ENCODE measurements at places on chromosomes 7 and 10.

GRCh38 chr7:150372271-150373048 lies 3.8 kb downstream of the REPIN1 start:
- peak; percentile 1 for DNase-seq

- peak; percentile 70 for DNase-seq
Observed at GRCh38 chr7:31114593-31115343, 62.7 kb downstream of the ADCYAP1R1 start.

- DNase-seq: no peak
Observed at GRCh38 chr7:127755521-127755920, 103.5 kb downstream of the SND1 start.

DNA sequence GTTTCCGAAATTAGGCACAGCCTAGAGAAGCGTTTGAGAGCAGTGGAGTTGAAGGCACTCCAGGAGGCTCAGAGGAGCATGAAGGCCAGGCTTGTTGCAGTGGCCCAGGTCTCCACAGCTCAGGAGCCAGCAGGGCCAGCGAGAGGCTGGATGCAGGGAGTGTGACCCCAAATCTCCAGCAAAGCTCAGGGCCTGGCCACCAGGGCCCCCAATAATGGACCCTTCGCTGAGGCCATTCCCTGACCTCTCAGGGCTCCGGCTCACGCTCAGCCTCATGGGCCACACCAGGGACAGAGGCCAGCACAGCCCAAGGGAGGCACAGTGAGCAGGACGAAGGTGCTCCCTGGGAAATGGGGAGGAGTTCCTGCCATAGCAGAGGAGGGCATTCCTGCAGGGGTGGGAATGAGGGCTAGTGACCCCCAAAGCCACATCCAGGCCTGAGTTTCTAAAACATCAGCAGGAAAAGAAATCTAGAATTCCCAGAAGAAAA lies 47.5 kb downstream of the EBF3 start:
- no peak for DNase-seq

GRCh38 chr7:78794101-78794500 lies 659.4 kb downstream of the MAGI2 start:
- DNase-seq: peak; percentile 9

DNA sequence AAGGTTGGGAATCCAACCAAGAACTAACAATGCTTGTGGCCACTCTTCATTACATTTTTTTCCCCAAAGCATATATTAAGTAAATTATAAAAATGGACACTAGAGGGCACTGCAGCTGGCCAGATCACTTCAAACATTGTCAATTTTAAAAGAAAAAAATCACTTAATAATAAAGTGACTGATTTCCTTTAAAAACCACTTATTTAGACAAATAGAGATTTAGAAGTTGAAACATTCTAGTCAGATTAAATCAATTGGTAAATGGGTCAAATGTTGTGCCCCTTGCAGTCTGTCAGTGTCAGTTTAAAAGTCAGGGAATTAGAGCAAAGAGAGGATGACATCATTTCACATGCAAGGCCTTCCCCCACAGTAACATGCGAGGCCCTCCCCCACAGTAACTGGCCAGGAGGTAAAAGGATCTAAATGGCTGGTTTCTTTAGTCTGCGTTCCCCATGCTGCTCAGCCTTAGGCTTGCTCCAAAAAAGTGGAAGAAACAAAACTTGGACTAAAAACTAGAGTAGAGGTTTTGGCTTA lies 177.9 kb downstream of the SKAP2 start:
- DNase-seq: peak; percentile 43

- no peak for DNase-seq
Observed at GRCh38 chr7:109295158-109295557, 725.5 kb downstream of the DNAJB9 start.

GRCh38 chr10:58971796-58972491 lies 204.5 kb upstream of the PHYHIPL start:
- DNase-seq: no peak

DNA sequence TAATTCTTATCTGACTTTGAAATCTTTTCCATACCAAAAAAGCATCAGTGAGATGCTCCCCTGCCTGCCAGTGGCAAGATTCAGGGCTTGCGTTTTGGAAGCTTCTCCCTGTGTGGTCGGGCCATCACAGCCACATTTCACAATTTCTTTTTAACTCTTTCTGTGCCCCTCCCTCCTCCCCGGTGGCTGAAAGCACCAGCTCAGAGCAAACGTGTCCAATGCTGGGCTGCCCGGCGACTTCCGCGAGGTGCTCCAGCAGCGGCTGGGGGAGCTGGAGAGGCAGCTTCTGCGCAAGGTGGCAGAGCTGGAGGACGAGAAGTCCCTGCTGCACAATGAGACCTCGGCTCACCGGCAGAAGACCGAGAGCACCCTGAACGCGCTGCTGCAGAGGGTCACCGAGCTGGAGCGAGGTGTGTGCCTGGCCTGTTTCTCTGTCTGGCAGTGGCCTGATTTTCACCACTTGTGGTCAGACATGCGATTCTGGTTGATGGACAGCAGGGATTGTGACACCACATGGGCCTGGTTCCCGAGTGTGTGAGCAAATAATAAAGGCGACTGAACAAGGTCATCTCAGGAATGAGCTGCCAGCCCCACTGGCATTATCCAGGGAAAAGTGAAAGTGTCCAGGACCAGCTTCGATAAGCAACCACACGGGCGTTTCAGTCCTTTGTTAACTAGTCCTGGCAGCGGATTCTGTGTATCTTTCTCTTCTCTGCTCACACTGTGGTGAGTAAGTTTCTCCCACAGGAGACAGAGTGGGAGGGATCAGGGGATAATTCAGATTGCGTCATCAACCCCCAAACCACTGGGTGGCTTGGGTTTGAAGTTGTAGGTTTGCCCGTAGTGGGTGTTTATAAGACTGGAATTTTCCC lies 2.6 kb downstream of the NPTX2 start:
- peak; percentile 67 for DNase-seq

DNA sequence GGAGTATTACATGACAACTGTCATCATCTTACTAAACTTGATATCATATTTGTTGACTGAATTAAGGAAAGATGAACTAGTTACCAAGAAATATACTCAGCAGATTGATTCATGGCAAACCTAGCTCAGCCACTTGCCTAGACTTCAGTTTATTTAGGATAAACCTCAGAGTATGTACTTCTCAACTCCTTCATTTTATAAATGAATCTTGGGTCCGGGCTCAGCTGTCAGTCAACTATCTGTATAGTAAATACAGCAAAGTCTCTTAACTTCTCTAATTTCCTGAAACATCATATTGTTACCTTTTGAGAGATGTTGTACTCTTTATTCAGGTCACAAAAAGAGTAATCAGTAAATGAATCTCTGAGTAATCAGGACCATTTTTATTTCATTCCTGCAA lies 211.0 kb upstream of the KLF14 start:
- DNase-seq: no peak

DNA sequence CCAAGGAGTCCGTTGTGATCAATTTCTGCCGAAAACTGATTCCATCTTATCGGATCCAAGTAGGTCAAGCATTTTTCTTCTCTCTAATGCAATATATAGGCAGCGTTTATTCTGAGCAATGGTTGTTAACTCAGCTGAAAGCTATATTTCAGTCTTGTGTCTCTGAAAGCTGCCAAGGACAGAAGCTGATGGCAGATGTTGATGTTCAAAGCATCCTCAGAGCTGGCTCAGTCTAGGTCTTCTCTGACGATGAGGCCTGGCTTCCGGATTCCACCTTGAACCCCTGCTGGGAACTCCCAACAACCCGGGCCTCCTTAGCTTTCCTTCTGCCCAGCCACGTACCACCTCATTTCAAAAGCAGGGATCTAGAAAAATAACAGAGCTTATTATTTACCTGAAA lies 863.6 kb downstream of the NRG3 start:
- no peak for DNase-seq

DNA sequence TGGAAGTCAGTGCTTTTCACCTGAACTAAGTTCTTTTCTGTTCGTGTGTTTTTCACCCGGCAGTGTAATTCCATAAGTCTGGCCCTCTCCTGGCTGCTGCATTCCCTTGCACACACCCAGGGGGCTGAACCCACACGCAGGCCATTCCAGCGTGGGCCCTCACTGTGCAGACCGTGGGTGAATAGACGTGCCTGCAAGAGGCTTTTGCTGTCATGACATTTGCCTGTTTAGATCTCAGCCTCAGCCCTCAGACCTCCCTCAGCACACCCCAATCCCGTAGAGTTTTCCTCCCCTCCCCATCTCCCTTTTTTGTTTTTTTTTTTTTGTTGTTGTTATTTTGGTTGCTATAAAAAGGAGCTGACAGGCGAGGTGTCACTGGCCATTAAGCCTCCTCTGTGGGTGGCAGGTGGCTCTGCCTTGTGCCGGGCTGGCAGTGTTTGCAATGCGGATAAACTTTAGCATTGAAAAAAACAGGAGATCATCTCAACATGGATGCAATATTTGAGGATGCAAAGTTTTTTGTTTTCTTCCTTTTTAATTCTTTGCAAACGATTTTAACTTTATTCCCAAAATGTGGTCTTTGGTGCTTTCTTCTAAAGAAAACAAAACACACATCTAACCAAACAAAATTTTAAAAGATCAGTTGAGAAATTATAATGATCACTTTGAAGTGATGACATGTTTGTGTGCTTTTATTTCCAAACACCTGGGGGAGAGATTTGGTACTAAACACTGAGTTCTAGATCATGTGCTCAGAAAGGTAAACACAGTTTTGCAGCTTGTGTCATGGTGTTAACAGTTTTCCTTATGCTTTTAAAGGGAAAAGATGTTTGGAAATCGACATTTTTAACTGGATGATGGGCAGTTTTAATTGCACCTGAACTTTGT lies 58.8 kb downstream of the WDR37 start:
- peak; percentile 15 for DNase-seq

- no peak for DNase-seq
Observed at GRCh38 chr10:4285121-4285520, 500.1 kb upstream of the KLF6 start.

DNA sequence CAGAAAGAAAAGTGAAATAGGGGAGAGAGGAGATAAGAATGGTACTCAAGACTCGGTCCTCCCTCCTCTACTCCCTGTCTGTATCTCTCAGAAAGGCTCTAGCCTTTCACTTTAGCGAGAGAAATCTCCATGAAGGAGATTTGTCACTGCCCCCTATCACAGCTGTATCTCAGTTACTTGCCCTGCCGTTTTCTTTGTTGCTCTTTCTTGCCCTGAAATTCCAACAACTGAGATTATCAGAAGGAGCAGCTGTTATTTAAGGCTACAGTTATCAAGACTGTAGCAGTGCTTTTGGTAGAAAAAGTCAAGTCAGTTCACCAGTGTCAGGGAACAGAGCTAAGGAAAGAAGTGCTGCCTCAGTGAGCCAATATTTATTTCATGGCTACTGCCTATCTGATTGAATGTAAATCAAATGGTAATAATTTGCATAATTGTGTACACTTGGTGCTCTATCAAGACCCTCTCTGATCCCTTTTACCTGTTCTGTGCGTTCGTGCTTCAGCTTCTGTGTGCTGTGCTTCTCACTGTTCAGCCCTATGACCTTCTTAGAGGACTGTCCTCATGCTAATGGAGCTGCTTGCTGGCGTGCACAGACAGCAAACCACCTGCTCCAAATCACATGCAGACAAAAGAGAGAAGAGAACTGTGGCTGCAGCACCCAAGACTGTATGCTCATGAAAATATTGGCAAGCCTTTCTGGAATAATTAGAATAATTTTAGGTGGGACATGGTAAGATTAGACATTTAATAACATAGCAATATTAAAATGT lies 180.2 kb upstream of the FAM3C start:
- peak; percentile 14 for DNase-seq

- DNase-seq: peak; percentile 67
Observed at GRCh38 chr10:51960494-51960895, 261.1 kb upstream of the CSTF2T start.

- DNase-seq: no peak
Observed at GRCh38 chr10:124647421-124648130, 96.6 kb downstream of the FAM53B start.

DNA sequence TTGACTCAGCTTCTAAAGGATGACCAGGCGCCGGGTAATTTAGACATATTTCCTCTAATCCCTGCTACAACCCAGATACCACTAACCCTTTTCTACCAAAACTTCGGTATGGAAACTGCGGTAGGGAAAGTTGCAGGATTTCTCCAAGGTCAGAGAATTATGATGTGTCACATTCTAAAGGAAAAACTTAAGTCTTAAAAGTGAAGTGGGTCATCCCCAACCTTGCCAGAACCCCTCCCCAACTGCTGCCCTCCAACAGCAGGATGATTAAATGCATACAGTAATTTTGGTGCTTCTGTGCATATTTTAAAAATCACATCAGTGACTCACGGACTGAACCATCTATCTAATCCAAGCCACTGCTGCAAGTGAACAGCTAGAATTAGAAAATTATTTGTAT lies 52.7 kb downstream of the GRB10 start:
- no peak for DNase-seq

DNA sequence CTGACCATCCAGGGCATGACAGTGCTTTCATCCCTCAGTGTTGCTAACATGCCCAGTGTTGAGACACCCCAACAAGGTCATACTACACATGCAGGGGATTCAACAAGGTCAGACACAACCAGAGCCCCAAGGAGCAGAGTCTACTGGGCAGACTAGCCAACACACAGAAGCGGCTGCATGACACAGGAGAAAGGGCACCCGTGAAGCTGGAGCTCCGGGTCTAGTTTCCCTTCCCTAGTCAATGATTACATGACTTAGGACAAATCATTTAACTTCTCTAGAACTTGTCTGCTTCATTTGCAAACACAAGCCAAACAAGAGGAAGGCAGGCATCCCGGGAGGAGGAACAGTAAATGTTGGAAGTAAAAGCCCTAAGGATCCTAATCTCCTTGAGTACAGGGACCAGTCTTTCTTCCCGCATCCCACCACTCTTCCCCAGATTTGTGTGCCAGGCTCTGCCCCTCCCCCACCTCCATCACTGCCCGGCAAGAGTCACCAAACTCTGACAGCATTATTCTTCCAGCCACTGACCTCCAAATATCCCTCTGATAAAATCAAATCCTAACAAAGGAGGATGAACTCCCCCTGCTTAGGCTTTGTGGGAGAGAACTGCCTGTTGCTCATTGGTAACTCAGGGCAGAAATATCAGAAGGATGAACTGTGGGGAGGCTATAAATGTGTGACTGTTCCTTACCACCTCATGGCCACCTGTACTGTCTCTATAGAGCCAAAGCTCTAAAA lies 104.3 kb downstream of the KCNMA1 start:
- no peak for DNase-seq

DNA sequence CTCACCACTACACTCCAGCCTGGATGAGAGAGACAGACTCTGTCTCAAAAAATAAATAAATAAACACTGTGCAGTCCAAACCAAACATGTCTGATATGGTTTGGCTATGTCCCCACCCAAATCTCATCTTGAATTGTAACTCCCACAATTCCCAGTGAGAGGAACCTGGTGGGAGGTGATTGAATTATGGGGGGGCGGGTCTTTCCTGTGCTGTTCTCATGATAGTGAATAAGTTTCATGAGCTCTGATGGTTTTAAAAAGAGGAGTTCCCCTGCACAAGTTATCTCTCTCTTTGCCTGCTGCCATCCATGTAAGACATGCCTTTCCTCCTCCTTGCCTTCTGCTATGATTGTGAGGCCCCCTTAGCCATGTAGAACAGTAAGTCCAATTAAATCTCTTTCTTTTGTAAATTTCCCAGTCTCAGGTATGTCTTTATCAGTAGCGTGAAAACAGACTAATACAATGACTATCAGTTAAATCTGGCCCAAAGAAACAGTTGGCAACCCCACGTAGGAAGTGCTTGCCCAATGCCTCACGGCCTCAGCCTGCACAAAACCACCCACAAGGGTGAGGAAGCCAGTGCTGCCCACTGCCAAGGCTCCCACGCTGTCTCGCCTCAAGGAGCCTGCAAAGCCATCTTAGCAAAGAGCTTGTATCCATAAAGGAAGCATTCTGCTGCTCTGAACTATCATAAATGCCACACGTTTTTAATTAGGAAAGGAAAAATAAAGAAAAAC lies 64.7 kb downstream of the PIK3AP1 start:
- DNase-seq: no peak

Measured in neural progenitor cell (in vitro differentiated cells).